ENCODE measurements at places on chromosomes 5 and 9.

DNA sequence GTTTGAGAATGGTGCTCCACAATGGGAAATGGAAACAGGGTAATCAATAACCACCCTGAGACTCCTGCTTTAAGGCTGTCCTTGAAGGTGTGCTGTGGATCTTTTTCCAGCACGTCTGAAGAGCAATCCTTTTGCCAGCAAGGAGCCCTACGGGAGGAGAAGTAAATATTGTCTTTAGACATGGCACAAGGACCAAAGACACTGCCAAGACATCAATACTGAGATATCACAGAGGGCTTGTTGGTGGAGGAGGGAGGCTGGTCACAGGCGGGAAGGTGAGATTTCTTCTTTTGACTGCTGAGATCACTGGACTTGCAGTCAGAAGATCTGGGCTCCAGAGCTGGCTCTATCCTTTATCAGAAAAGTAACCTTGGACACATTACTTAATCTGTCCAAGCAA, 135.0 kb upstream of the ZNF462 start:
- no peak for DNase-seq

DNA sequence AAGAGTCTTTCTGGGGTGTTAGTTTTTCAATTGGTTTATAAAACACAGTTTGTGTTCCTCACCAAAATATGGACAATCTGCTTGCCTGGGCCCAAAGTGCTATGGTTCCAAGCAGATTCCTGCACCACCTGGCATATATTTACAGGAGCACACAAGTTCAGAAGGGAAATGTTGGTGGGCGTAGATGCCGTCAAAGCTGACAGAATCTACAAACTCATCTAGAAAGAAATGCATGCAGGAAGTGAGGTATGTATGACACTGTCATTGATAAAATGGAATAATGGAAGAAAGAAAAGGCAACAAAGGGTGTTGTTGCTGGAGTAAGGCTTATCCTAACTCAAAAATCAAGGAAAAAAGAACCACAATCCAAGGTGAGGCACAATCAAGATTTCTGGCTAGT, 225.8 kb downstream of the MLLT3 start:
- DNase-seq = no peak

- DNase-seq = no peak
These were observed 71.2 kb upstream of the GLIS3 start for GRCh38 chr9:4371108-4371507.

GRCh38 chr5:65043843-65044359, 275.2 kb downstream of the CWC27 start:
- no peak for DNase-seq

- no peak for DNase-seq
These were observed 147.2 kb downstream of the PCSK1 start for GRCh38 chr5:96285823-96286222.

GRCh38 chr5:13412040-13412595, 532.4 kb downstream of the DNAH5 start:
- no peak for DNase-seq

GRCh38 chr5:101418713-101419118, 515.6 kb upstream of the ST8SIA4 start:
- DNase-seq = no peak

GRCh38 chr5:3386637-3387036, 209.0 kb upstream of the IRX1 start:
- DNase-seq = no peak

GRCh38 chr9:120412425-120412951, 167.5 kb downstream of the CDK5RAP2 start:
- DNase-seq = no peak

GRCh38 chr9:37929441-37929895, 25.5 kb upstream of the SLC25A51 start:
- no peak for DNase-seq

- DNase-seq = no peak
These were observed 94.2 kb upstream of the TARS1 start for GRCh38 chr5:33346534-33346933.

DNA sequence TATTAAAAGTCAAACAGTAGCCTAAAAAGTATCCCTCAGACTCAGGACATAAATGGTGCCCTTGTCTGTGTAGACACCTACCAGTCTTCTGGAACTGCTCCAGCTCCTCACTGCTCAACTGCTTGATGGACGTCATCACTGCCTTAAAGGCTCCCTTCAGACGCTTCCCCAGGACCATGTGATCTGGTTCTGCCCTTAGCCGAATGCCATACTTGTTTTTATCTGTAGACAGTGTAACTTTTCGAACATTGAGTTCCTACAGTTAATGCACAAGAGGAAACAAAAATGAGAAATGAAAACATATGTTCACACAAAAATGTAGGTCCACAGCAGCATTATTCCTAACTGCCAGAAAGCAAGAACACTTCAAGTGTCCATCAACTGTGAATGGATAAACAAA, 46.2 kb downstream of the IARS1 start:
- DNase-seq = no peak

- no peak for DNase-seq
These were observed 18.8 kb upstream of the PRLR start for GRCh38 chr5:35248843-35249780.

DNA sequence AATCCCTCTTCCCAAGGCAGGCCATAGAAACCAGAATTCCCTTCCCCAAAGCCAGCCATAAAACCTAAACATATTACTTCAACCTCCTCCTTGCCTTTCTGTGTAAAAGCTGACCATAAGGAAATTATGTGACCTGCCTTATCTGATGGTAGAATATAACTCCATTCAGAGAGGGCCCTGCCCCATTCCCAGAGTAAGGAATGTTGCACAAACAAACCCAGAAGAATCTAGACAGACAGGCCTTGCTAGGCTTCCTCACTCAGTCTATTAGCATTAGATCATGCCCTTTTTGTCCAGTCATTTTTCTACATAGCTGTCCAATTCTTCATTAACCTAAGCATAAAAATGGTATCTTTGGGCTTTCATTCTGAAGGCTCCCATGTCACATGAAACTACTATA, 17.8 kb upstream of the IFNB1 start:
- no peak for DNase-seq

GRCh38 chr5:180798193-180798592, 4.4 kb downstream of the MGAT1 start:
- no peak for DNase-seq

DNA sequence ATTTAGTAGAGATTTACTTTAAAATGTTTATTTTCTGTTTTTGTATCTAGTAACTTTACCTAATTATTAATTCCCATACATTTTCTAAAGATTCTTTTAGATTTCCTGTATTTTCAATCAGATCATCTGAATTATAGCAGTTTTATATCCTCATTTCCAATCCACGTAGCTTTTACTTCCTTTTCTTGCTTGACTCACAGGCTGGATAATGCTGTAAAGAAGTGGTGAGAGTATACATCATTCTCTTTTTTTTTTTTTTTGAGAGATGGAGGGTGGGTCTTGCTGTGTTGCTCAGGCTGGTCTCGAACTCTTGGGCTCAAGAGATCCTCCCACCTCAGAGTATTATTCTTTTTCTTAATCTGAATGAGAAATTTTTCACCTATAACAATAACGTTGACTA, 11.2 kb upstream of the SETX start:
- no peak for DNase-seq

GRCh38 chr5:143063175-143063970, 293.2 kb downstream of the ARHGAP26 start:
- peak; percentile 59 for DNase-seq

DNA sequence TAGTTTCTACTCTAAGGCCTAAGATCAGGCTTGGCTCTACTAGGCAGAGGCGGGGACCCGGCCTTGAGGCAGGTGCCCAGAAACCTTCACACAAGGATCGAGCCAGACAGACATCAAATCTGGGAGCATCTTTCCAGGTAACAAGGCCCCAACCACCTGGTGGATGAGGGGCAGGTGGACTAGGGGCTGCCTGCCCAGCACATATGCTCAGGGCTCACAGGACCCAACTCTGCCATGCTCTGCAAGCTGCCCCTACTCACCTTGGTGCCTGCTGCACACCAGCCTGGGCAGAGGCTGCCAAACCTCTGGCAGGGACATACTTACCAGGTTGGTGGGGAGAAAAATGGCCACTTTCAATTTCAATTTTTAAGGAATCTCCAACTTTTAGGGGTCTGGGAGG, 2.2 kb upstream of the ZNF618 start:
- no peak for DNase-seq

DNA sequence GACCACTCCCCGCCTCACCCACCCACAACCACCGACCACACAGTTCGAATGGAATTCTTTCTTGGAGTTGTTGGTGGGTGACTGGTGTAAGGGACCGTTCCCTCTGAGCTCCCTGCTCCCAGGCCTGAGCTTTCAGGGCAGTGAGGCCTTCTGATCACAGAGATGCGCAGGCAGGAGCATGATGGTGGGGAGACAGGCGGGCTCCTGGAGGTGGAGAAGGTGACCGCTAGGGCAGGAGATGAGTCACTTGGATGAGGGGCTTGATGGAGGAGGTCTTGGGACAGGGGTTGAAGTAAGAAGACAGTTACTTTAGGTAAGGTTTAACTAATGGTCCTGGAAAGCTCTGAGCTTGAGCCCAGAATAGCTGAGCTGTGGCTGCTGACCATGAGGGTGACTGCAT, 88.5 kb downstream of the HSPA4 start:
- no peak for DNase-seq

GRCh38 chr9:131297903-131298302, 8.4 kb downstream of the PLPP7 start:
- no peak for DNase-seq

DNA sequence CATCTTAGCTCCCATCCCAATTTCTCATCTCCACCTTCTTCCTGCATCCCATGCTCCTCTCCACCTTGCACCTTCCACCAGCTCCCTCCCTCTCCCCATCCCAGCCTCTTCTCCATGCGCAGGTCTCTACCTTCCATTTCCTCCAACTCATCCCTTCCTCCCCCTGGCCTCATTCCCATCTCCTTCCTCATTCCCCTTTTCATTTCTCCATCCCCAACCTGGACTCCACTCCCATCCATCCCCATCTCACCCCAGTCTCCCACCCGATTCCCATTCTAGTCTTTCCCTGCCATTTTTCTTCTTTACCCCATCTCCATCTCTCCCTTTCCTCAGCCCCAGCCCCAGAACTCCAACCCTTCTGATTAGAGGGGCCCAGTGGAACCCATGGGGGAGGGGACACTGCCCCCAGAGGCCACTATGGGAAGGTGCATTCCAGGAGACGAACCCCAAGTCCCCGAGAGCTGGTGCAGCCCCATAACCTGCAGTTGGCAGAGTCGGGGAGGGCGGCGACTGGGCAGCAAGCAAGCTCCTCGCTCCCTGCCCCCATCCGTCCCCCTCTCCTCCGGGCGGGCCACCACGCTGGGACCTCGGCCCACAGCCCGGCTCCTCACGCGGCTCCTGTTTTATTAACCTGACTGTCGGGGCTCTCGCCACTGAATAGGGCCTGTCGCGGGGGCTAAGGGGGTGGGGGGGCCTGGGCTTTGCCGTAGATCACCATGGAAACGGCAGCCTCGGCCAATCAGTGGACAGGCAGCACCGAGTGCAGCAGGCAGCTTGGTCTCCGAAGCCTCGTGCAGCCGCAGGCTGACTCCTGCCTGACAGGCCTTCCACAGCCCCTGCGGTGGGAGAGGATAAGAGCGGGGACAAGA, 66.7 kb downstream of the PCDH1 start:
- DNase-seq = peak; percentile 60

GRCh38 chr5:146726020-146726419, 152.5 kb downstream of the PPP2R2B start:
- DNase-seq = no peak

DNA sequence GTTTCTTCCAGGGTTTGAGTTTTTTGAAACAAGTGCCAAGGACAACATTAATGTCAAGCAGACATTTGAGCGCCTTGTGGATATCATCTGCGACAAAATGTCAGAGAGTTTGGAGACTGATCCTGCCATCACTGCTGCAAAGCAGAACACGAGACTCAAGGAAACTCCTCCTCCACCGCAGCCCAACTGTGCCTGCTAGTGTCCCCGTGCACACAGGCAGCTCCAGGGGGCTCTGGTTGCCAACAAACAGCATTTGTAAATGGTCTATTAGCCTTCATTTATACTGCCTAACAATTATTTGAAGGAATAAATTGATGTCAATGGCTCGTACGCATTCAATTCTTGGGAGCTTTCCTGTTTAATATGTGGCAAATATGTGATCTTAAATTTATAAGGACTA, 268.3 kb downstream of the RAB3C start:
- no peak for DNase-seq

DNA sequence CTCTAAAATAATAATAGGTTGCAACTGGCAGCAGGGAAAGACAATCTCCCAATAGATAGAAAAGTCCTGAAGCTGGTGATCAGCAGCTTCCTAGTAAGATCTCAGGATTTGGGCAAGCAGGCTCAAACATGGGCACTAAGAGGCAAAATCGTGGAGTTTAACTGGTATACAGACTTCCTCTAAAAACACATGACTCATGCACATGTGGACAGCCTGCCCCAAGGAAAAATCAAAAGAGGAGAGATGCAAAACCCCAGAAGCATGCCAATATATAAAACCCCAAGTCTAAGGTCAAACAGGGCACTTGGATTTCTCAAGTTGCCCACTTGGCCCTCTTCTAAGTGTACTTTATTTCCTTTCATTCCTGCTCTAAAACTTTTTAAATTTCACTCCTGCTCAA, 62.8 kb downstream of the CDKN2A start:
- DNase-seq = no peak

DNA sequence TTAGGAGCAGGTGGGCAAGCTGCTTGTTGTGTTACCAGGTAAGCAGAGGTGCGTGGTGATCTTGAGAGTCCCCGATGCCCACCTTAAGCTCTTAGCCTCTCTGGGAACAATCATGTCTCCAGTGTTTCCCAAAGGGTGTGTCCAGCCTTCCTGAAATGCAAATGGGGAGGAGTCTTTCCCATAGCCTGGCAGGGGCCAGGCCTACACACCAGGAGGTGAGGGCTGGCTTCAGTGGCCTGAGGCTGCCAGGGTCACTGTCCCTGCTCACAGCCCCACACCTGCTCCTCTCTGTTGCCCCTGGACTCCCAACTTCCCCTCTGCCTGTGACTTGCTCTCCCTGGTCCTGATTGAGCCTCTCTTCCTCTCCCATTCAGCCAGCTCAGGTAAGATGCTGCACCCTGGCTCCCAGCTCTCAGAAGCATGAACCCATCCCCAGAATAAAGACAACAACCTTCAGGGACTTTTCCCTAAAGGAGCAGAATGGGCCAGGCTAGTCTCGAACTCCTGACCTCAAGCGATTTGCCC, 65.7 kb upstream of the PHYKPL start:
- no peak for DNase-seq

DNA sequence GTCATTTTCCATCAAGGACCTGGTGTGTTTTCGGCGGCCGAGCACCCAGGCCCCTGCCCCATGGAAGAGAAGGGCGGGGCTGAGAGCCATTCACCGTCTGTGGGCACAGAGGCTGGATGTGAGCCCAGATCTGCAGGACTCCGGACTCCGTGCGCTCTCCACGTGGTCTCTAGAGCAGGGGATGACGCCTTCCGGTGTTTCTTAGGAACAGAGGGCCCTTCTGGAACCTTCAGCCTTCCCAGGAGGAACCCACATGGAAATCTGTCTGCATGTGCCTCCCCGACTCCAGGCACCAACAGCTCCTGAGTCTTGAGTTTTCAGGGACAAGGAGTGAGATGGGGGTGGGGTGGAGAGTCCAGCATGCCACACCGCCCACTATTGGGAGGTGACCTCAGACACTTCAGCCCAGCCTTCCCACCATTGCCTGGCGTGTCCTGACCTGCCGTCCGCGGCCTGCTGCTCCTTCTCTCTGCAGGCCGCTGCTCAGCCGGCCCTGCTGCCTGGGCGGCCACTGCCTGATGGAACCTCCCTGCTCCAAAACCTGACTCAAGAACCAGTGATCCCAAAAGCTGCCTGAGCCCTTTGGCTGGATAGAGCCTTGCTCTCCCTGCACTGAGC, 2.4 kb upstream of the RXRA start:
- DNase-seq = no peak
